ENCODE measurements at places on chromosomes 7 and 10. TPM values are rescaled to one million over a fixed set of nuclear protein-coding genes. Genes with fewer than 3 reads are reported as not detected.

Gene NAT16
- not detected for total RNA-seq

Gene SFTPA1
- not detected for total RNA-seq

Gene CYP2W1
- total RNA-seq = not detected

Gene TNS3
- total RNA-seq = 4.1 TPM

Gene ANKRD30A
- total RNA-seq = not detected

All from activated T-helper 1 cell treated with anti-CD3 and anti-CD28 coated beads, Interleukin-12 subunit alpha, Interleukin-12 subunit beta, Interleukin-2, Interleukin-4 antibody, amounts not matched to agents 30 ng/mL and 10 ng/mL and 1 ng/mL, durations not matched to agents 14 hours and 24 hours and 36 hours (primary cell).